ENCODE measurements at places on chromosomes 16 and 17. TPM values are rescaled to one million over a fixed set of nuclear protein-coding genes. Genes with fewer than 3 reads are reported as not detected.

The NPIPB13 gene
- 0.81 TPM for total RNA-seq

The HIC1 gene
- 1.8 TPM for total RNA-seq

The CCL13 gene
- not detected for total RNA-seq

The CD300A gene
- not detected for total RNA-seq

The SCNN1G gene
- total RNA-seq, result 0.07 TPM

The NGFR gene
- 0.69 TPM for total RNA-seq

All from A549 treated with RU486 at 1 μM for 4 hours (cell line).